ENCODE measurements at places on chromosomes 7 and 10.

GRCh38 chr7:145016068-145016467, 180.2 kb upstream of the TPK1 start:
- no peak for DNase-seq

DNA sequence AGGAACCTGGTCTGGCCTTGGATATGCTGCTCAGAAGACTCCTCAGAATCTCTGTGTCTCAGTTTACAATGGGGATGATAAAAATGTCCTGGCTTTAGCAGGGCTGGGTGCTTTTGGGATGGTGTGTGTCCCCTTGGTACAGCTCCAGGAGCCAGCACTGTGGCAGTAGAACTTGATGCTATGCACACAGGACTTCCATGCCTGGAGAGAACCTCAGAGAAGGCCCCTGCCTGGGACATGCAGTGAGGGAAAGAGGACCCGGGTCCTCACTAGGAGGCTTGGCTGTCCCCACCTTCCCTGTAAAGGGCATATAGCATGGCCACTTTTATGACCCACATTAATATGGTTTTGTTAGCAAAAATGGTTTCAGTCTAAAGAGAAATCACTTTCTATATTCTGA, 100.5 kb downstream of the GLRX3 start:
- no peak for DNase-seq

- no peak for DNase-seq
Measured at GRCh38 chr10:86671985-86672710, 3.8 kb downstream of the LDB3 start.

DNA sequence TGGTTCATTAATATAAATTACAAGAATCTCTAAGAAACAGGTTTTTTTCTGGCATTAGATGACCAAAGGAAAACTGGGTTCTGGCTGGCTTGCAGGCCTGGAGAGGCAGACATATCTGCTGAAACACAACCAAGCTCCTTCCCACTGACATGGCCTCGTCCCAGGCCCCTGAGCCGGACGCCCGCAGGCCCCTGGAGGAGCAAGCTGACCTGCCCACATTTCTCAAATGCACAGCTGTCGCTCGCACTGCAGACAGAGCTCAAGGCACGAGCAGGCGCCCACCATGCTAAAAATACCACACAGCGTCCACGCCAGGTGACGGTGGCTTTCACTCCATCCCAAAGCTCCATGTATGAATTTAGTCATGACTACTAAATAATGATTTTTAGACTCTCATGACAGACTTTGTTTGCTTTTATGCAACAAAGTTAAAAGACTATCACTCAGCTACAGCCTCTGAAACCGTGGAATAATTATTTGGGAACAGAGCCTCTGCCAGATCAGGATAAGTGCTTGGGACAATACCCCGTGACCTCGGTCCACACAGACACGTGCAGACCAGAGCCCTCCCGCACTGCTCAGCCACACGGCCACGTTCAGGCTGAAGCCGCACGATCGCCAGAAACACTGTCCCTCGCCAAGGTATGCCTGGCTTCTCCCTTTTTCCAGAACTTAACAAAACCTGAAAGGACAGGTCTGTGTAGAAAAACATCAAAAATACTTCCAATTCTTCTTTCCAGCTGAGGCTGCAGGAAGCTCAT, 71.1 kb downstream of the DIP2C start:
- no peak for DNase-seq

- DNase-seq, result no peak
Measured at GRCh38 chr7:30249986-30250774, 34.2 kb upstream of the ZNRF2 start.

- DNase-seq, result no peak
Measured at GRCh38 chr10:74150204-74150989, at the start of gene AP3M1. TSS of gene AP3M1 (minus strand) at chr10:74150828. CDS start at chr10:74138379, 12,449 bp downstream.

GRCh38 chr7:128679920-128680319, 7.8 kb downstream of the GARIN1A start:
- no peak for DNase-seq

DNA sequence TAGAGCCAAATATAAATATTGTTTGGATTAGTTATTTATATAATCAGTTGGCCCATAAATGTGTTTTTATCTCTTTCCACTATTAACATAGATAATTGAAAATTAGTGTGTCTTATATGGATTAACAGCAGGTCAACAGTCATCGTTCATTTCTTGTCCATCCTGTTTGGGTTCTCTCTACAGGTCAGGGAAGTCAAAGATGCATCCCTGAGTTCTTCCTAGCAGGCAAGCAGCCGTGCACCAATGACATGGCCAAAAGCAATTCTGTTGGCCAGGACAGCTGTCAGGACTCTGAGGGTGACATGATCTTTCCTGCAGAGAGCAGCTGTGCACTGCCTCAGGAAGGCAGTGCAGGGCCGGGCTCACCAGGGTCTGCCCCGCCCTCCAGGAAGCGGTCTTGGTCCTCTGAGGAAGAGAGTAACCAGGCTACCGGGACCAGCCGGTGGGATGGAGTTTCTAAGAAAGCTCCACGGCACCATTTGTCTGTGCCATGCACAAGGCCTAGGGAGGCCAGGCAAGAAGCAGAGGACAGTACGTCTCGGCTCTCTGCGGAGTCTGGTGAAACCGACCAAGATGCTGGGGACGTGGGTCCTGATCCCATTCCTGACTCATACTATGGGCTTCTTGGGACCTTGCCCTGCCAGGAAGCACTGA, 15.9 kb downstream of the FBH1 start:
- peak; percentile 13 for DNase-seq

GRCh38 chr7:134710511-134710853, 63.8 kb downstream of the BPGM start:
- DNase-seq, result no peak

DNA sequence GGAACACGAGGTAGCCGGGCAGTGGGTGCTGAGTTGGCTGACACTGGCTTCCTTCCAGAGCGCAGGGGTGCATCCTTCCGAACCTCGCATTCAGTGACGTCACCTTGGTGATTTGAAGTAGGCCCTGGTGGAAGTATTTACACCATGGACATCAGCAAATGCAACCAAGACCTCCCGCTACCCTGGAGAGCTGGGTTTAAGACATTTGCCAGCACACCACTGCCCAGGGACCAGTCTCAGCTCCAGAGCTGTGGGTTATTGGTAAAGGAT, 106.4 kb upstream of the GPR26 start:
- no peak for DNase-seq

DNA sequence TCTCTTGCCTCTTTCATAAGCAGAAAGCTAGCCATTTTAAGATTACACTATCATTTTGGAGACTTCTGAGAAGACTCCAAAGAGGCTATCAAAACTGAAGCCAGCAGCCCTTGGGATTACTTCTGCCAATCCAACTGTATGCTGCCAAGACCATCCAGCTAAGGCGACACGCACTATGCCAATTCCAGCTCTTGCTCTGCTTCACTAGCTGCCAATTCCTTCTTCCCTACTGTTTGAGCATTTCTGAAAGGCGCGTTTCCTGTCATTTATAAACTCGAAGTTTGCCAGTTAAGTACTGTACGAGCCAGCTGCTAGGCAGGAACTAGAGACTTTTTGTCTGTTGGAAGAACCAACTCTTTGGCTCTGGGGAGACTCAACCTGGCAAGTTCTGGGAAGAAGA, 36.5 kb downstream of the MALSU1 start:
- DNase-seq, result no peak

- DNase-seq, result no peak
Measured at GRCh38 chr7:44161371-44161770, 20.2 kb upstream of the MYL7 start.

GRCh38 chr10:88392222-88392621, 190.9 kb downstream of the RNLS start:
- DNase-seq, result no peak

DNA sequence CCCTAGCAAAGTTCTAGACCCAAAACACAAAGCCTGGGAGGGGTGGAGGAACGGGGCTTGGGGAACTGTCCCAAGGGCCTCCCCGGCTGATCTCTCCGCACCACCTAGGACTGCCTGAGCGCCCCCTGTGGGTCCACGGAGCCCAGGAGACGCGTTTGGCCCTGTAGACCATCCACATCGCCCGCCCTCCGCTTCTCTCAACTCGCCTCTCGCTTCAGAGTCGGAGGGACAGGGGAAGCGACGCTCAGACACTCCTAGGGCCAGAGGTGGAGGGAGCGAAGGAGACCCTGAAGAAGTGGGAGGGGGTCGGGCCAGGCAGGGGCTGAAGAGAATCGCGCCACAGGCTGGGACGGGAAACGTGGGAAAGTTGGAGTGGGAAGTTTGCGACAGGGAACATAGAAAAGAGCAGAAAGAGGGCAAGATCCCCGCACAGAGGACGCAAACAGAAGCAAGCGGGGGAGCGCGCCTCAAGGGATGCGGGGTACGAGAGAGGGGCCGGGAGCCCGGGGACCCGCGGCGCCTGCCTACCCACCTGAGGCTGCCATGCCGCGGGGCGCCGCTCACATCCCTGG, 378 bp downstream of the PIK3AP1 start:
- DNase-seq, result peak; percentile 95
